ENCODE measurements at places on chromosomes 16 and 17.

- no peak for DNase-seq
Measured at GRCh38 chr17:27743281-27743885, 56.9 kb downstream of the NOS2 start.

GRCh38 chr16:20803192-20803560 is 3.1 kb downstream of the ERI2 start:
- DNase-seq: no peak

GRCh38 chr17:50627782-50628601 is 6.7 kb upstream of the ABCC3 start:
- DNase-seq: no peak

DNA sequence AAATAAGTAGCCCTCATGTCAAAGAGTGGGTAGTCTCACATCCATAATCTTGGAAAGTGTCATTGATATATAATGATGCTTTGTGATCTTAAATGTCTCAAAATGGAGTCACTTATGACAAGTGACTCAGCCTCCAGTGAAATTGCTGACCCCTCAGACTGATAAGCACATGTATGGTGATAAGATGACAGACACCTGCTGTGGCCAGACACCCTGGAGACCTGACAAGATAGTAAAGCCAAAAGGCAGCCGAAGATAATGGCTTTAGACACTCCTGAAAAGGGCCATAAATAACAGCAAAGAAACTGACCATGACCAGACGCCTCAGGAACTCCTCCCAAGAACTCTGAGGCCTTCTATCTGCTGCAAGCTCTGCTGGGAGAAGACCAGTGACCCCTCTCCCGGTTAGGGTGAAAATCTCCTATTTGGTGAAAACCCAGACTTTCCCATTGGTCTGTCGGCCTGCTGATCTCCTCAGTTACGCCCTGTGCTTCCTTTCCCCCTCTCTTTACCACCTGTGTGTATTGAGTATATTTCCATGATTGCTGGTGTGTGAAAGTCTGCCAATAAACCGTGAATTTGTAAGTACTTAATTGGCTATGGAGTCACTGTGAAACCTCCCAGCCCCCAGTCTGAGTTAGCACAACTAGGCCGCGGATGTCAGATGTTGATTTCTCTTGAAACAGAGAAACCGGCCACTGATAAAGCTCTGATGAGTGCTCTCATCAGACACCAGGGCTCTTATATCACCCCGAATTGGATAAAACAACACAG is 226.7 kb upstream of the MYOCD start:
- DNase-seq: no peak

DNA sequence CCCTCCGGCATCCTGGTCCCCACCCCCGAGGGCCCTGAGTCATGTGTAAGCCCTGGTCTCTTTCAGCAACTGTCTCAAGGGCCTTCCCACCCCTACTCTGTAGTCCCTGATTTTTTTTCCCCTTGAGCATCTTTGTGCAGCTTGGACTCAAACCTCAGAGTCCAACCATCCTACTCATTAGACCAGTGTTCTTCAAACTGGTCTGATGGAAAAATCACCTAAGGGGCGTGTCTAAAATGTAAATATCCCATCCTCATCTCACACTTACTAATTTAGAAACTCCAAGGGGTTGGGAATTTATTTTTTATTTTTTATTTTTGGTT is 624 bp downstream of the G6PC3 start:
- peak; percentile 62 for DNase-seq

GRCh38 chr16:51181503-51181811 is 30.4 kb upstream of the SALL1 start:
- no peak for DNase-seq

GRCh38 chr17:8225813-8226535 is 15.6 kb upstream of the AURKB start:
- peak; percentile 54 for DNase-seq

- DNase-seq: peak; percentile 96
Measured at GRCh38 chr17:82297714-82298537, 19.5 kb downstream of the CD7 start.

DNA sequence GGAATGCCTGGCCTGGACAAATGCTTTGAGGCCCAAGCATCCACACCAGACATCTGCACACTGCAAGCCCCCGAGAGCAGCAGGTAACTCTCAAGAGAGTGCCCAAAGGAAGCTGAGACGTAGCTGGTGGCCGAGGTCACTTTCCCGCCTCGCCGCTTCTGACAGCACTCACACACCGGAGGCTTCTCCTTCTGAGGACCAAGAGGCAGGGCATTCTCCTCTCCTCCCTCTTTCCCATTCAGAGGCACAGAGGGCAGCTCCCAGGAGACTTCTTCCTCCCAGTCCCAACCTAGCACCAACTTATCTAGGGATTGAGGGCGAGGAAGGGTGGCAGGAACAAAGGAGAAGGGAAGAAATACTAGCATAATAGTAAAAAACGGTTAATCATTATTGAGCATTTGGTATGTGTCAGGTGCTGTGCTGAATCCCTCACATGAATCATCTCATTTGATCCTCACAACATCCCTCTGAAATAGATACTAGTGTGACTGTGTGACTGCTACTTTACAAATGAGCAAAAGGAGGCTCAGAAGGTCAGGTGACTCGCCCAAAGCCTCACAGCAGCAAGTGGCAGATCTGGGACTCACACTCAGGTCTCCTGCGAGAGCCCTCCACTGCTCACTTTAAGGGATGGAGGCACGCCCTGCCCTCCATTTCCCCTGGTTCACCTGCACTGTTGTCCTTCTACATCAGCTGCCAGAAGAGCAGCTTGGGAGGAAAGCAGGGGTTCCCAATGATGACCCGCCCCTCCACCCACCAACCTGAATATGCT is 41.8 kb downstream of the MYO18A start:
- peak; percentile 33 for DNase-seq

DNA sequence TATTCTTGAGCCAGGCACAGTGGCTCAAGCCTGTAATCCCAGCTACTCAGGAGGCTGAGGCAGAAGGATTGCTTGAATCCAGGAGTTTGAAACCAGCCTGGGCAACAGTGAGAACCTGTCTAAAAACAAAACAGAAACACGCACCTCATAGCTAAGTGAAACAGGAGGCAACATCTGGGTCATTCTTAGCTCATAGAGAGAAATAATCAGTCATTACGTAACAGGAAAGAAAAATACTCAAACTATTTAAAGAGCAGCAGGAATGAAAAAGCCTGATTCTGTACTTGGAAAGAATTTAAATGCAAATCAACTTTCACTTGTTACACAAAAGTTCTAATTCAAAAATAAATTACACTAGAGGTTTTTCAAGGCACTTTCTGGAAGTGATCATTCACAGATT is 17.2 kb downstream of the CHCT1 start:
- no peak for DNase-seq

DNA sequence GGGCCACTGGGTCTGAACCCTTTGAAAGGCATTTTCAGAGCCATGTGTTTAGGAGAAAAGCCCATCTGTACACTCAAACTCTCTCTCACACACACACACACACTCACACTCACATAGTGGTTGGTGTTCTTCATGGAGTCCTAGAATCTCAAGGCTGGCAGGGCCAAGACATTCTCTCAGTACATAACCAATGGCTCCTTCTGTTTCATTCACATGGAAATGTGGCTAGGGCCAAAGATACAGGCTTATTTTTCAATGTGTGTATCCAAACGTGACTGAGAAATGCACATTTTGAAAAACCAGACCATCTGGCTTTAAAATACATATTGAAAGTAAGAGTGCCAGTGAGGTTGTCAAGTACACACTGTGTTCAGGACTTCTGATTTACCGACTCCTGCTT is 59.0 kb upstream of the SALL1 start:
- DNase-seq: no peak

- no peak for DNase-seq
Measured at GRCh38 chr17:12605222-12605621, 60.5 kb upstream of the MYOCD start.

- DNase-seq: no peak
Measured at GRCh38 chr17:50162466-50163254, 3.1 kb upstream of the SGCA start.

DNA sequence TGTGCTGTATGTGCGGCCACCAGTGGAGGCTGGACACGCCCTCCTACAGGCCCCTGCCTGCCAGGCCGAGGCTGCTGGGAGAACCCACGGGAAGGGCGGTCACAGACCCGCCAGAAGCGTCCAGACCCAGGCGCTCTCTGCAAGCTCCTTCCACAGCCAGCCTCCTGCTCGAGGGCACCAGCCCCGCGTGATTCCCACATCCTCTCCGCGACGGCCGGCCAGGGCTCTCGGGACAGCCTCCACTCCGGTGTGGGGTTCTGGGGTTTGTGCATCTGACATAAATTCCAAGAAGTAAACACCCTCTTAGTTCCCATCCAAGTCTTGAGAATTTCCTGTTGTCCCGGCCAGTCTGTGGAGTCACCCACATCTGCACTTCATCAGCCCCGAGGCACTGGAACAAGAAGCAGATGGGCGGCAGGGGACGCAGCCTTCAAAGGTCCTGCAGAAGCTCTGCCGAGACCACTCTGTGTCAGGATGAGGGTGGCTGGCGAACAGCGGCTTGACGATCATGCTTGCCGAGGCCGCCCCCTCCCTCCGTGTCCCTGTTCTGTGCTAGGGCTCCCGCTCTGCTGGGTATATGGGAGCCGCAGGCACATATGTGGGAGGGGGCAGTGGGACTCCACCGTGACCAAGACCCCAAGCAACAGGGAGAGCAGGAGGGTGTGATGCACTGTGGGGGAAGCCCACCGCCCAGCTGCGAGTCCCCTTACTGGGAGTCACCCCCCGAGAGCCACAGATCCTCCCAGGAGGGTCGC is 2.4 kb upstream of the TMEM204 start:
- DNase-seq: no peak

DNA sequence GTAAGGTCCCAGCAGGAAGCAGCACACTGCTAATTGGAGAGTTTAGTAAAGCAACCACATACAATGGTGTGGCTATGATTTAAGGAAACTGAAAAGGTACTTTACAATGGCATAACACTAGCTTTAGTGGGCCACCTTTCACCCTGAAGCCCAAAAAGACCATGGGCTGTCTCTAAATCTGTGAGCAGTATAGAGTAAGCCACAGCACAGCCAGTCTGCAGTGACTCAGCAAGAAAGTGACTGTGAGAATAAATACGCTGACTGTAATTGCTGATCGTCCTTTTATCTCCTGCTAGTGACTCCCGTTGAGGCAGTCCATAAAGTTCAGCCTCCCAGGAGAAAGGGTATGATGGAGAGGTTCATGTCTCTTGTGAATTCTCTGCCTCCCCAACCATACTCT is 679.8 kb upstream of the KIF2B start:
- DNase-seq: no peak

- no peak for DNase-seq
Measured at GRCh38 chr16:13390093-13390985, 488.9 kb downstream of the SHISA9 start.

DNA sequence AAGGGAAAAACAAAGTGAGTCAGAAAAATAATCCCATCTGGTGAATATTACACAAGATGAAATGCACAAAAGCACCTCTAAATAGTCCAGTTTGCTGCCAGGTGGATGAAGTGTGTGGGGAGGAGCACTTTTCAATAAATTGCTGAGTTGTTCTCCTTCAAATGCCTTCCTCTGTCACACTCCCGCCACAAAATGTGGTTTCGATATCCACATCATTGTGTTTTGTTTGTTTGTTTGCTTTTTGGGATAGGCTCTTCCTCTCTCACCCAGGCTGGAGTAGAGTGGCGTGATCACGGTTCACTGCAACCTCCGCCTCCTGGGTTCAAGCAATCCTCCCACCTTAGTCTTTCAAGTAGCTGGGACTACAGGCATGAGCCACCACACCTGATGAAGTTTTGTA is 24.6 kb upstream of the SHISA9 start:
- no peak for DNase-seq

GRCh38 chr17:60902399-60902798 is 224.7 kb downstream of the BCAS3 start:
- DNase-seq: no peak

GRCh38 chr17:38598536-38598935 is 7.2 kb downstream of the SRCIN1 start:
- no peak for DNase-seq

DNA sequence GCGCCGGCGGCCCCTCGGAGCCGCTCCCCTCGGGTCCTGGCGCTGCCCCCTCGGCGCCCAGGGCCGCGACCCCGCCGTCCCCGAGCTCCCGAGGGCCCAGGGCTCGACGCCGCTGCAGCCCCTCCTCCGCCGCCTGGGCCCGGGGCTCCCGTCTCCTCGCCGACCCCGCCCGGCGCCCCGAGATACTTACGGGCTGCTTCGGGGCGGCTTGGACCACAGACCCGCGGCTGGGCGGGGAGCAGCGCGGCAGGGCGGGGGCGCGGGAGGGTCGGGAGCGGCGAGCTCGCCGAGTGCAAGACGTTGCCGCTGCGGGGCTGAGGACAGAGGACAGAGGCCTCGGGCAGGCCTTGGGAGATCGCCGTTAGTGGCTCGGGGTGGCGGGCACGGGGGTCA is 290 bp downstream of the TOB1 start:
- no peak for DNase-seq

GRCh38 chr17:27660436-27660835 is 29.4 kb downstream of the LGALS9 start:
- no peak for DNase-seq

GRCh38 chr17:16513873-16514272 is 21.9 kb upstream of the LRRC75A start:
- no peak for DNase-seq

GRCh38 chr17:19369846-19370492 is 7.4 kb upstream of the B9D1 start:
- no peak for DNase-seq

DNA sequence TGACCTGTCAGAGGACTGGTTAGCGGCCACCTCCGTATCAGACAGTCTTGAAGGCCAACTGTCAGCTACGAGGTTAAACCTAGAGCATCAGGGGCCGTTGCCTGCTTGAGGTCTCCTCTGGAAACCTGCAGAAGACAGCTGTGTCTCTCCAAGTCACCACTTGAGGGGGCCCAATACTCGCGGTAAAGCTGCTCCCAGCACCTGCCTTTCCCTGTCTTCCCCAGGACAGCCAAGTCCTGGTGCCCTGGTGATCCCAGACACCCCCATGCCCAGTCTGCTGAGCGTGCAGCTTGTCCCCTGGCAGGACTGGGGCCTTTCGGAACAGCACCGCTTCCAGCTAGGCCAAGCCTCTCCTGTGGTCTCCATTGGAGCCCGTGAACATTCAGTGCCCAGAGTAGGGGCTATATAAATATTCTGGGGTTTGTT is 80.1 kb downstream of the DNAH17 start:
- peak; percentile 10 for DNase-seq

- no peak for DNase-seq
Measured at GRCh38 chr17:7233701-7234082, 625 bp downstream of the DVL2 start.

GRCh38 chr16:24841291-24841690 is 4.5 kb upstream of the SLC5A11 start:
- DNase-seq: no peak

- DNase-seq: peak; percentile 43
Measured at GRCh38 chr16:69329369-69330285, 761 bp downstream of the PDF start.

- no peak for DNase-seq
Measured at GRCh38 chr17:75650874-75651273, 16.1 kb downstream of the RECQL5 start.

Measured in stimulated activated CD8-positive, alpha-beta memory T cell treated with anti-CD3 and anti-CD28 coated beads, Interleukin-7, amount 100 ng/mL, for 4 hours (primary cell).